Epithelial cell of proximal tubule (primary cell): ENCODE measurements at places on chromosomes 3 and 15. TPM values are rescaled to one million over a fixed set of nuclear protein-coding genes. Genes with fewer than 3 reads are reported as not detected.

Gene BCHE
- 1.1 and 2.9 TPM in 2 replicates for total RNA-seq

Gene ITGA11
- 0.36 and 1.6 TPM in 2 replicates for total RNA-seq

Gene NDN
- 56.8 and 77.3 TPM in 2 replicates for total RNA-seq

Gene CKMT1B
- 2.9 and 4.3 TPM in 2 replicates for total RNA-seq

Gene SSUH2
- 0.07 TPM in 1 of 2 replicates, not detected in the other for total RNA-seq

Gene ZKSCAN7
- total RNA-seq = 3.5 and 5.7 TPM in 2 replicates

Gene FEZF2
- not detected in 2 replicates for total RNA-seq

Gene CAPN3
- total RNA-seq = 0.43 and 1.2 TPM in 2 replicates

Gene DUOXA2
- not detected in 2 replicates for total RNA-seq

Gene METTL6
- 13.0 and 17.7 TPM in 2 replicates for total RNA-seq

Gene EIF3J
- 50.4 and 52.3 TPM in 2 replicates for total RNA-seq

Gene FSTL1
- 179 and 235 TPM in 2 replicates for total RNA-seq

Gene MYL3
- total RNA-seq = 4.2 TPM in 1 of 2 replicates, not detected in the other

Gene HRG
- not detected in 2 replicates for total RNA-seq

Gene CCK
- 0.63 TPM in 1 of 2 replicates, not detected in the other for total RNA-seq

Gene PEX11A
- 3.5 and 4.5 TPM in 2 replicates for total RNA-seq

Gene SLC2A2
- not detected in 2 replicates for total RNA-seq

Gene FBXL22
- not detected in 2 replicates for total RNA-seq

Gene HDC
- not detected in 2 replicates for total RNA-seq

Gene CCDC191
- 1.2 and 2.1 TPM in 2 replicates for total RNA-seq

Gene ISLR
- total RNA-seq = not detected in 2 replicates

Gene KIF23
- 71.5 and 87.9 TPM in 2 replicates for total RNA-seq

Gene FBLN2
- total RNA-seq = 0.94 and 1.1 TPM in 2 replicates

Gene CLEC3B
- not detected in 2 replicates for total RNA-seq

Gene TMEM212
- total RNA-seq = not detected in 2 replicates

Gene SPRED1
- 12.3 and 14.2 TPM in 2 replicates for total RNA-seq

Gene ACKR2
- 2.8 and 6.1 TPM in 2 replicates for total RNA-seq

Gene NMD3
- total RNA-seq = 40.2 and 57.8 TPM in 2 replicates

Gene MASP1
- total RNA-seq = not detected in 2 replicates

Gene CLDN16
- 8.5 and 29.7 TPM in 2 replicates for total RNA-seq

Gene ANKRD63
- 0.22 TPM in 1 of 2 replicates, not detected in the other for total RNA-seq

Gene KNG1
- total RNA-seq = not detected in 2 replicates

Gene THRB
- total RNA-seq = 2.1 and 11.8 TPM in 2 replicates

Gene ESYT3
- 0.87 and 2.2 TPM in 2 replicates for total RNA-seq

Gene SLCO2A1
- total RNA-seq = 0.36 and 0.75 TPM in 2 replicates

Gene ANKRD28
- 17.3 and 25.7 TPM in 2 replicates for total RNA-seq

Gene CILP
- not detected in 2 replicates for total RNA-seq

Gene TXNRD3
- 4.5 and 9.4 TPM in 2 replicates for total RNA-seq

Gene ERICH6
- total RNA-seq = not detected in 2 replicates

Gene TGM4
- 0.07 TPM in 1 of 2 replicates, not detected in the other for total RNA-seq

Gene SLC24A5
- not detected in 2 replicates for total RNA-seq

Gene ARNT2
- total RNA-seq = 9.1 and 11.1 TPM in 2 replicates

Gene LMAN1L
- total RNA-seq = not detected in 2 replicates

Gene CCDC13
- total RNA-seq = 0.65 and 1.7 TPM in 2 replicates

Gene AP2M1
- total RNA-seq = 274 and 363 TPM in 2 replicates

Gene MCF2L2
- total RNA-seq = 0.58 and 0.87 TPM in 2 replicates

Gene ZNF770
- total RNA-seq = 19.3 and 22.4 TPM in 2 replicates

Gene CYP1A2
- total RNA-seq = not detected in 2 replicates

Gene CSTA
- total RNA-seq = not detected in 2 replicates

Gene GRK7
- total RNA-seq = not detected in 2 replicates

Gene TRIM42
- total RNA-seq = not detected in 2 replicates

Gene FAM107A
- 0.22 and 1.3 TPM in 2 replicates for total RNA-seq

Gene INKA1
- total RNA-seq = 2.5 TPM in 1 of 2 replicates, not detected in the other

Gene KCNH8
- 0.40 TPM in 1 of 2 replicates, not detected in the other for total RNA-seq

Gene STRIT1
- not detected in 2 replicates for total RNA-seq
